BE2C (cell line): ENCODE measurements at places on chromosomes 13 and 19.

DNA sequence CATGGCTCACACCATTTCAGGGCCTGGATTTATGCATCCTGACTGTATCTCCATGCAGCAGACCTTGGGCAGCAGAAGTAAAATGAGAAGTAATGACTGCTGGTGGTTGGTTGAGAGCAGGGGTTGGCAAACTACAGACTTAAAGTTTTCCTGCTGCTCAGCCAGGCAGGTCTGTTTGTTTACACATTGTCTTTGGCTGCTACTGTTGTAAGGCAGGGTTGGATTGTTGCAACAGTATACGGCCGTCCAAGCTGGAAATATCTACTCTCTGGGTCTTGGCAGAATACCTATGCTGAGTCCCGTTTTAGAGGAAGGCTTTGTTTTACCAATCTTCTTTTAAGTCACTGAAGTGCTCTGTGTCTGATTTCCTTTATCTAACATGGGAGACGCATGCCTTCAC is 13.5 kb downstream of the SNRNP70 start:
- DNase-seq: no peak

DNA sequence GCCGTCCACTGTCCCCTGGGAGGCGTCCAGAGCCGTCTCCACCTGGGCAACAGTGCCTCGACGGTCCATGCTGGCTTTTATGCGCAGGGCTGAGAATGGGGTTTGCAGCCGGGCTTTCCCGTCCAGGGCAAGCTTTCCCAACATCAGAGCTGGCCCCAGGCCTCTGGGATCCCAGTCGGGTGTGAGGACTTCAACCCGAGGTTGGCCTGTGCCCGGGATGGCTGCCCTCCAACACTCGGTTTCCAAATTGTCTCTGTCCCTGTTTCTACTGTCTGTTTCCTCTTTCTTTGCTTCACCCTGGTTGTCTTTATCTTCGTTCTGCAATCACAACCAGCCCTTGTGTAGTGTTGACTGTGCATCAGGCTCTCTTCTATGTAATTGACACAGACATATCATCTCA is at the start of gene IFNL4:
Gene IFNL4, minus strand, starts transcription at position 51 of the 400 bp plus-strand sequence.
- DNase-seq: no peak

GRCh38 chr19:15212711-15213110 is 11.9 kb upstream of the NOTCH3 start:
- no peak for DNase-seq

DNA sequence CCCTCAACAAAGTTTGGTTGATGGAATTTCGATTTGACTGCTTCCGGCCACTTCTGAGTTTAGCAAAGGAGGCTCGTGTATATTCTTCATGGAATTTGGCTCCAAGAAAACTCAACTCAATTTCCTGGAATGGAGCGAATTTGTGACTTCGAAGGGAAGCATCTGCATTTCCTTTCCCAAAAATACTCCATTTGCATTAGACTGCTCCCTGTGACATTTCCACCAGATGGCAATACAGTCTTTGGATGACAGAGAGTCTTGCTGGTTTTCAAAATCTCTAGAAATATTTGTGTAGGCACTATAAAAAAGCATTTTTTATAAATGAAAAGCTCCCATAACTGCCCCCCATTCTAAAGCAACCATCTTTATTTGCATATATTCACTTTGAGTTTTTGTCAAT is 4.1 kb downstream of the C1QTNF9 start:
- DNase-seq: no peak

DNA sequence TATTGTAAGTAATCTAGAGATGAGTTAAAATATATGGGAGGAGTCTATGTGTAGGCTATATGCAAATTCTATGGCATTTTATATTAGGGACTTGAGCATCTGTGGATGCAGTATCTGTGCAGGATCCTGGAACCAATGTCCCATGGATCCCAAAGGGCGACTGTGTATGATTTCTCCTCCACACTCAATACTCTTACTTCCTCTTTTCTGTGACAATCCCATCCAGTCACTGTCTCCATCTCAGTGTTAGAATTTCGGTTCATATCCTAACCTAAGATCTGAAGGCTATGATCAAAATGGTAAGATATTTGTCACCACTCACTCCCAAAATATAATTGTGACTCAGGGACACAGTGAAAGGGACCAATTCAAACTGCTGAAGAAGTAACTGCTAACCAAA is 15.1 kb upstream of the ZNF599 start:
- no peak for DNase-seq

DNA sequence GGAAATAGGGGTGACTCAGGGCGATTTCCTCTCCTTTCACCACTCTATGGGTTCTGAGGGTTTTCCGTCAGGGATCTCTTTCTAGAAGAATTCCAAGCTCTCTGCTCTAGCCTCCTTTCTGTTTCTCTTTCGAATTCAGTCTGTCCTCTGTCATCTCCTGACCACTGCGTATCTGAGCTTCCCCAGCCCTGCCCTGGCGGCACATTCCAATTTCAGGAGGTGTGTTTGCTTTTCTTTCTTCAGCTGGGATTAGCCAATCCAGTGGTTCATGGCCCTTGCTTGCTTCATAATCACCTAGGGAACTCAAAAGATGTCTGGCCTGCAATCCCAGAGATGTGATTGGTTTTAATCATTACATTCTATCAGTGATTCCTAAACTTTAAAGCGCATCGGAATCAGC is 9.4 kb downstream of the IFNL2 start:
- DNase-seq: no peak

GRCh38 chr13:23770973-23771372 is 118.2 kb downstream of the MIPEP start:
- no peak for DNase-seq

DNA sequence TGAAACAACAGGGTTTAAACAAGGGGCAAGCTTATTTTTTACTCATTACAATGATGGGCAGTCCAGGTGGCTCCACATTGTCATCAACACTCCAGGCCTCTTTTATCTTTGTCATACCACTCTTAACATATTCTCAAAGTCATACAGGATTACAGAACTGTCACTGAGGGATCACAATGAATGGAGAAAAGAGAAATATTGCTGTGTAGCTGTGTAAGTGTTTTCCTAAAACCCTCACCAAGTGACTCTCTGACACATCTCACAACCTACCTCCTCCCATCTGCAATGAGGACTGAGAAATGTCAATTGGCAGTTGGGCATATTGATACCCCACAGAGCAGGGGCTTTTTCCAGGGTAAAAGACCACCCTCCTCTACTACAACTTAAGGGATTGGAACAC is 562.1 kb downstream of the TBC1D4 start:
- DNase-seq: no peak

GRCh38 chr13:98529171-98529570 is 47.7 kb downstream of the STK24 start:
- no peak for DNase-seq

GRCh38 chr19:38514812-38515633 is 81.5 kb downstream of the RYR1 start:
- DNase-seq: peak; percentile 83

- DNase-seq: no peak
Measured at GRCh38 chr13:52835071-52835839, 13.2 kb downstream of the PCDH8 start.

GRCh38 chr13:91050970-91051369 is 296.5 kb upstream of the MIR17HG start:
- no peak for DNase-seq
